ENCODE measurements at places on chromosomes 13 and 19.

DNA sequence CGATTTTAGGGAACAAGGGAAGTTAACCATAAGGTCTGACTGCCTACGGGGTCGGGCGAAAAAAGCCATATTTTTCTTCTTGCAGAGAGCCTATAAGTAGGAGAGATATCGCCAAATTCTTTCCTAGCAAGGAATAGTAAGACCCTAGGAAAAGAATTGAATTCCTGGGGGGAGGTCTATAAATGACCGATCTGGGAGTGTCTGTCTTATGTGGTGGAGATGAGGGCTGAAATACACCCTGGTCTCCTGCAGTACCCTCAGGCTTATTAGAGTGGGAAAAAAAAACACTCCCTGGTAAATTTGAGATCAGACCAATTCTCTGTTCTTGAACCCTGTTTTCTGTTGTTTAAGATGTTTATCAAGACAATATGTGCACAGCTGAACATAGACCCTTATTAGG, 447.5 kb upstream of the ATXN8OS start:
- no peak for DNase-seq

GRCh38 chr13:37357548-37357947, 241.0 kb downstream of the POSTN start:
- DNase-seq, result no peak

- no peak for DNase-seq
Measured at GRCh38 chr19:1417145-1417544, 9.8 kb downstream of the DAZAP1 start.

- DNase-seq, result no peak
Measured at GRCh38 chr19:44575116-44575700, 38.2 kb upstream of the IGSF23 start.

DNA sequence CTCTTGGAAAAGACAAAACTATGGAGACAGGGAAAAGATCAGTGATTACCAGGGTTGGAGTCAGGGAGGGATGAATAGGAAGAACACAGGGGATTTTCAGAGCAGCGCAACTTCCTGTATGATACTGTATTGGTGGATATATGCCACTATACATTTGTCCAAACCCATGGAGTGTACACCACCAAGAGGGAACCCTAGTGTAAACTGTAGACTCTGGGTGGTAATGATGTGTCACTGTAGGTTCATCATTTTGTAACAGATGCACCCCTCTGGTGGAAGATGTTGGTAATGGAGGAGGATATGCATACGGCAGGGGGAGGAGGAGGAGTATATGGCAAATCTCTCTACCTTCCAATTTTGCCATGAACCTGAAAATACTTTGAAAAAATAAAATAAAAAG, 68.1 kb downstream of the UFM1 start:
- DNase-seq, result no peak

GRCh38 chr13:112194167-112194530, 127.2 kb downstream of the SOX1 start:
- DNase-seq, result no peak

GRCh38 chr19:30879225-30879624, 470.0 kb downstream of the TSHZ3 start:
- no peak for DNase-seq

DNA sequence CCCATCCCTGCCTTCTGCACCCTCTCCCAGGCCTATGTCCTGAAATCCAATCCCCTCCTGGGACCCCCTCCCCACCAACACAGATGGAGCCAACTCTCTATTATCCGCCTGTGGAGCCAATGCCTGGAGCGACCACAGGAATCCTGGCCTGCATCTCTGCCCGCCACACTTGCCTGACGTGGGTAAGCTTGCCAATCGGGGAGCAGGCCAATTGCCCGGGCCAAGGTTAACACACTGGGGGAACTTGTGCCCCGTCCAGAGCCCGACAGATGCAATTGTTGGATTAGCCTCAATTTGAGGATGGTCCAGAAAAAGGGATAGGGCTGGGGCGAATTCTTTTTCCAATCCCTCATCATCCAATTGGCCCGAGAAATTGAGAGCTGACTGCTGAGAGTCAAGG, 5.9 kb downstream of the WIZ start:
- no peak for DNase-seq

GRCh38 chr13:109872864-109873263, 86.5 kb upstream of the IRS2 start:
- DNase-seq, result no peak

GRCh38 chr19:33432446-33433170, 59.1 kb downstream of the CEBPG start:
- no peak for DNase-seq

GRCh38 chr19:49904136-49904535, 7.4 kb upstream of the IL4I1 start:
- DNase-seq, result no peak

- no peak for DNase-seq
Measured at GRCh38 chr19:18429717-18430416, 8.1 kb downstream of the ISYNA1 start.

- no peak for DNase-seq
Measured at GRCh38 chr13:110185696-110186095, 121.3 kb downstream of the COL4A1 start.

GRCh38 chr19:31616031-31616430, 266.8 kb upstream of the TSHZ3 start:
- DNase-seq, result no peak

DNA sequence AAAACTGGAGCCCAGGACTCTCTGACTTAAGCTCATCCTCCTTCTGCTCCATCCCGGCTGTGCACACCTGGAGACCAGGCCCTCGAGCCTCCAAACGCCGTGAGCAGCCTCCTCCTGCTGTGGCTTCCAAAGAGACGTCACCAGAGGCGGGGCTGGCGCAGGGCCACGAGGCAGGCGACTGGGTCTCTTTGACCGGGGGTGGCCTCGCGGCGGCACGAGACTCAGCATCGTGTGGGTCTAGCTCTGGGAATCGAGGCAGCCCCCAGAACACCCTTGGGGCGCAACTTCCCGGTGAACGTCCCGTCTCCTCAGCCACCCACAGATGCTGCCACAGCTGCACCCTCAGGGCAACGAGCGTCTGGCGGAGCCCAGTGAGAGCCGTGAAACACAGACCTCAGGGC, 22.8 kb downstream of the RASA3 start:
- DNase-seq, result no peak

- no peak for DNase-seq
Measured at GRCh38 chr19:35146746-35147459, 3.8 kb downstream of the FXYD7 start.
